Activated CD4-positive, alpha-beta T cell treated with anti-CD3 and anti-CD28 coated beads for 36 hours (primary cell): ENCODE measurements at places on chromosomes 12 and 14. TPM values are rescaled to one million over a fixed set of nuclear protein-coding genes. Genes with fewer than 3 reads are reported as not detected.

Gene RNASE3
- total RNA-seq, result not detected

DNA sequence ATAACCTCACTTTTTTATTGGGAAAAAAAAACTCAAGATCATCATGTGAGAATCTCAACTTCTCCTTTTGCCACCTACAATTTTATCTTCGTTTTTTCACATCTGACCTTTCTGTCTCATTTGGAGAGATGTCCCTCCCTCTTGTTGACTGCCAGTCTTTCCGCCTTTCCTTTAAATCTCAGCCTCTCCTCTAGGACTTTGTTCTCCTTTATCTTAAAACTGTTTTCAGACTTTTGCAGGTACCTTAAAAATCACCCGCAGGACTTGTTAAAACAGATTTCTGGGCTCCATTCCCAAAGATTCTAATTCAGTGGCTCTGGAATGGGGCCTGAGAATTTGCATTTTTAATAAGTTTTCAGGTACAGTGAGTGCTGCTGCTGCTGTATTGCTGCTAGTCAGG, 223.2 kb downstream of the NTF3 start:
- no peak overlapping the region for H3K27ac ChIP-seq
- no peak for DNase-seq
- no peaks in the 10 kb centered on the region for H3K4me1 ChIP-seq

- no peak overlapping the region for H3K27ac ChIP-seq
- H3K36me3 ChIP-seq, result no peaks in the 10 kb centered on the region
- H3K4me1 ChIP-seq, result peaks cover 23% of the 10 kb centered on the region
- H3K27me3 ChIP-seq, result peaks cover 72% of the 10 kb centered on the region
These were observed 1.3 kb upstream of the ASCL1 start for GRCh38 chr12:102955926-102956737.

- H3K27ac ChIP-seq, result no peak overlapping the region
- no peaks in the 10 kb centered on the region for H3K27me3 ChIP-seq
- DNase-seq, result no peak
- no peaks in the 10 kb centered on the region for H3K4me1 ChIP-seq
- H3K36me3 ChIP-seq, result no peaks in the 10 kb centered on the region
These were observed 49.2 kb upstream of the AEBP2 start for GRCh38 chr12:19390051-19390598.
